Islet precursor cell (in vitro differentiated cells): ENCODE measurements at places on chromosomes 2 and 18.

- no peak for DNase-seq
Measured at GRCh38 chr2:138016351-138017087, 52.2 kb downstream of the HNMT start.

- no peak for DNase-seq
Measured at GRCh38 chr2:225608136-225608535, 208.6 kb downstream of the NYAP2 start.

DNA sequence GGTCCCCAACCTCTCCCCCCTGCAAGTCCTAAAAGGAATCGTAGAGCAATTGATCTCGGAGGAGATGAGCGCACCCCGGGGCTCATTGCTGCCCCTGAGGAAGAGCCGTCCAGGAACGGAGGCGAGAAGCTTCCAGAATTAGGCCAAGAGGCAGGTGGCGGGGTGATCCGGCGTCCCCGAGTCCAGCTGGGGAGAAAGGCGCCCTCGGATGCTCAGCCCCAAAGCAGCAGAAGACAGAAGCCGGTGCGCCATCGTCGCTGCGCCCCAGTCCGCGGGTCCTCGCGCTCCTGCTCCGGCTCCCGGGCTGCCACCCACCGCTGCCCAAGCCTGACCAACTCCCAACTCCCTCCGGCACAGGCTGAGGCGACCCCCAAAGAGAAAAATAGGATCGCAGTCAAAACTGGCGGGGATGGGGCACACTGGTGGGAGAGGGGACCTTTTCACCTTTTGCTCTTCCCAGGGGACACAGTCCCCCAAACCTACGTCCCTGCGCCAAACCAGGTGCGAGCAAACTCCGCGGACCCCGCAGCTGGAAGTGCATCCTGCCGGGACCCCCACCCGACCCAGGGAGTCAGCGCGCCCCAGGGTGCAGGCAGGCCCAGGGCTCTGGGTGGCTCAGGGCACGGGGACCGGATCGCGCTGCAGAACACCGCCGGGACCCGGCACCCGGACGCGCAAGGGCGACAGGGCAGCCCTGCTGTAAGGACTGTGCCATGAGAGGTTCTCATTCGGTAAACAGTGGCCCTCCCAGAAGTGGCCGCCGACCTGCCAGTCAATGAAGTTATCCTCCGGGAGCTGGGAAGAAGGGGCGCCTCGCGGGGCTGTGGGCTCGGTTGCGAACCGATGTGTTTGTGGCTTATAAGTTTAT, 8.4 kb upstream of the MEIS1 start:
- DNase-seq: peak; percentile 68

DNA sequence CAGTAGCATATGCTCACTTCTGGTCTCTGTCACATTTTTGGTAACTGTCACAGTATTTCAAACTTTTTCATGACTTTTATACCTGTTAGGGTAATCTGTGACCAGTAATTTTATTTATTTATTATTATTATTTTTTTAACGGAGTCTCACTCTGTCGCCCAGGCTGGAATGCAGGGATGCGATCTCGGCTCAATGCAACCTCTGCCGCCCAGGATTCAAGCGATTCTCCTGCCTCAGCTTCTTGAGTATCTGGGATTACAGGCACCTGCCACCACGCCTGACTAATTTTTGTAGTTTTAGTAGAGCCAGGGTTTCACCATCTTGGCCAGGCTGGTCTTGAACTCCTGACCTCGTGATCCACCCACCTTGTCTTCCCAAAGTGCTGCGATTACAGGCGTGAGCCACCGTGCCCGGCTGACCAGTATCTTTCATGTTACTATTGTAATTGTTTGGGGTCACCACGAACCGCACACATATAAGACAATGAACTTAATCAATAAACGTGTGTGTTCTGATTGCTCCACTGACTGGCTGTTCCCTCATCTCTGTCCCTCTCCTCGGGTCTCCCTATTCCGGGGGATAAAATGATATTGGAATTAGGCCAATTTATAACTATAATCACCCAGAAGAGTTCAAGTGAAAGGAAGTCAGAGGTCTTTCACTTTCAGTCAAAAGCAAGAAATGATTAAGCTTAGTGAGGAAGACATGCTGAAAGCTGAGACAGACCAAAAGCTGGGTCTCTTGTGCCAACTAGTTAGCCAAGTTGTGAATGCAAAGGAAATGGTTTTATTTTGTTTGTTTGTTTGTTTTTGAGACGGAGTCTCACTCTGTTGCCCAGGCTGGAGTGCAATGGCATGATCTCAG, 22.9 kb downstream of the TGIF1 start:
- no peak for DNase-seq

DNA sequence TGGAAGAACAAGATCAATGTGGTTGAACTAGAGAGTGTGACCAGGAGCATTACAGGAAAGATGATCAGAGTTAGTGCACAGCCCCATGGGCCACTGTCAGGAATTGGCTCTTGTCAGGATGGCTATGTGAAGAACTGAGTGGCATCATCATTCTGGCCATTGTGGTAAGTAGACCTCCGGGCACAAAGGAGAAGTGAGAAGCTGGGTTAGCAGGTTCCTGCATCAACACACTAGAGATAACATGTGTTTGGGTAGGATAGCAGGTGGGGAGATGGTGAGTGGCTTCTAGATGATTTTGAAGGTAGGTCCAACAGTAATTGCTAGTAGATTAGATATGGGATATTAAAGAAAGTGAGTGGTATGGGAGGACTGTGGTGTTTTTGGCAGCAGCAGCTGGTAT, 408.2 kb downstream of the TSN start:
- DNase-seq: no peak

DNA sequence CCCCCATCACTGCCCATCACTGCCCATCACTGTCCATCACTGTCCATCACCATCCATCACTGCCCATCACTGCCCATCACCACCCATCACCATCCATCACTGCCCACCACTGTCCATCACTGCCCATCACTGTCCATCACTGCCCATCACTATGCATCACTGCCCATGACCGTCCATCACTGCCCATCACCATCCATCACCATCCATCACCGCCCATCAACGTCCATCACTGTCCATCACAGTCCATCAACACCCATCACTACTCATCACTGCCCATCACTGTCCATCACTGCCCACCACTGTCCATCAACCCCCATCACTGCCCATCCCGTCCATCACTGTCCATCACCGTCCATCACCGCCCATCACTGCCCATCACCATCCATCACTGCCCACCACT, 57.8 kb upstream of the OTOS start:
- DNase-seq: peak; percentile 13

DNA sequence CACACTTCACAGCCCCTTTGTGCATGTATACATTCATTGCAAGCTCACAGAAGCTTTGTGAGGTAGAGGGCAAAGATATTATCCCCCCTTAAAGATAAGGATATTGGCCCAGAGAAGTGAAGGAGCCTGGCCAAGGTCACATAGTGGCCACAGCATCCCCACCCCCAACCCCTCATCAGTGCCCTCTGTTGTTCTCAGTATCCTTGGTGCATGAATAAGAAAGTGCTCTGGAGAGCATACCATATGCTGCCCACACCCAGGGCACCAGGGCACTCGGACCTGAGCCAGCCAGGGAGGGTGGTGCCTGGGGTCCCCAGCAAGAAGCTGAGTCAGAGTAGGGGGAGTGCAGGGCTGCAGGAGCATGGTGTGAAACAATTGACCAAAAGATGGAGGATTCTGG, 3.3 kb downstream of the DYSF start:
- peak; percentile 63 for DNase-seq

- DNase-seq: no peak
Measured at GRCh38 chr2:117786520-117786919, 28.0 kb upstream of the DDX18 start.

GRCh38 chr2:144390424-144391020, 129.4 kb downstream of the ZEB2 start:
- DNase-seq: no peak

GRCh38 chr2:69173706-69174105, 160.7 kb downstream of the ANTXR1 start:
- no peak for DNase-seq

- DNase-seq: no peak
Measured at GRCh38 chr2:128686497-128686859, 367.8 kb upstream of the HS6ST1 start.

- DNase-seq: no peak
Measured at GRCh38 chr2:147829106-147829505, 15.7 kb upstream of the ACVR2A start.

GRCh38 chr18:41999751-42000150, 44.7 kb downstream of the PIK3C3 start:
- no peak for DNase-seq

- no peak for DNase-seq
Measured at GRCh38 chr2:55861733-55862132, 61.8 kb downstream of the EFEMP1 start.

GRCh38 chr18:11996907-11997306, 15.6 kb downstream of the IMPA2 start:
- DNase-seq: no peak

DNA sequence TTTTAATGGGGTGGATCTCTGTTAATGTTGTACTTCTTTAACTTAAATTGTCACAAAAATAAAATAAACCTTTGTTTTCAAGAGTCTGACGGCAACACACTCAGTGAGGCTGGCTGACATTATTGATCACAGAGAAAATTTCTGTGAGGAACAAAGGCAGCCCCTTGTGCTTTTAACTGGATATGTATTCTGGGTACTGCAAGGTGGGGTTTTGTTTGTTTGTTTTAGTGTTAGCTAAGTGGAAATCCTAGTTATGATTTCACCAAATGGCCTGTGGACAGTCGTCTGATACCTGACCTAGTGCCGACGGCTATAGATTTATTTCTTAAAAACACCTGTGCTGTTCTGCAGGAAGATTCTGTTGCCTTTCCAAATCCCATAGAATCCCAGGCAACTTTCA, 1329.5 kb upstream of the ZEB2 start:
- DNase-seq: no peak

GRCh38 chr2:196333397-196333796, 162.0 kb upstream of the STK17B start:
- no peak for DNase-seq

GRCh38 chr18:44750774-44751173, 70.1 kb downstream of the SETBP1 start:
- no peak for DNase-seq

- peak; percentile 78 for DNase-seq
Measured at GRCh38 chr2:10721396-10722251, at the start of gene ATP6V1C2. Gene ATP6V1C2 (plus strand): TSS chr2:10721630. CDS start chr2:10722850, 1,220 bp downstream.

- DNase-seq: peak; percentile 60
Measured at GRCh38 chr18:10559553-10560451, 34.0 kb downstream of the NAPG start.

DNA sequence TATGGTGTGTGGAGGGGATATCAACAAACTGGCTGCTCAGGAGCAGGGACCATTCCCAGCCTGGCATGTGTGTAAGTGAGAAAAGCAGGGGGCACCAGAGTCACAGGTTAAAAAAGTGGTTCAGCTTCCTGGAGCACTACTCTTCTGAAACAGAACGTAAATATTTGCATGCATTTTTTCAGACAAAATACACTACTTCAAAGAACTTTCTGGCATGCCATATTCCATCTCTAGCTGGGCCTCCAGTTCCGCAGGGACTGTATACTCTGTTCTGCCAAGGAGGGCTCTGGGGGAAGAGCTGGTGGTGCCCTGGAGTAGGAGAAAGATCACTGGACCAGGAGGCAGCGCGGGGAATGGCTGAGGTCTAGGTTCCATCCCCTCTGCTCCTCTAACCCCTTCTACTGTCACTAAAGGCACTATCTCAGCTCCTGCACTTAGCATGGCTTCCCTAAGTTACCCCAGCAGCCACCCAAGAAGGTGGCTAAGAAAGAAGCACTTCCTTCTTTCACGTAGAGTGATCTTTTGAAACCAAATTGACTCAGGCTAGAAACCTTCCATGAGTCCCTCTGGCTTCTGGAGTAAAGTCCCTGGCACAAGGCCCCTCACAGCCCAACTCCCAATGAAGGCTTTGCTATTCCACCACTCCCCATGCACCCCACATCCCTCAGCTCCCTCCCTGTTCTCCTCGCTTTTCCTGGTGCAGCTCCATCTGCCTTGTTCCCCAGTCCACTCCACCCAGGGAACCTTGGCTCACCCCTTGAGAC, 57.6 kb upstream of the CABLES1 start:
- no peak for DNase-seq

DNA sequence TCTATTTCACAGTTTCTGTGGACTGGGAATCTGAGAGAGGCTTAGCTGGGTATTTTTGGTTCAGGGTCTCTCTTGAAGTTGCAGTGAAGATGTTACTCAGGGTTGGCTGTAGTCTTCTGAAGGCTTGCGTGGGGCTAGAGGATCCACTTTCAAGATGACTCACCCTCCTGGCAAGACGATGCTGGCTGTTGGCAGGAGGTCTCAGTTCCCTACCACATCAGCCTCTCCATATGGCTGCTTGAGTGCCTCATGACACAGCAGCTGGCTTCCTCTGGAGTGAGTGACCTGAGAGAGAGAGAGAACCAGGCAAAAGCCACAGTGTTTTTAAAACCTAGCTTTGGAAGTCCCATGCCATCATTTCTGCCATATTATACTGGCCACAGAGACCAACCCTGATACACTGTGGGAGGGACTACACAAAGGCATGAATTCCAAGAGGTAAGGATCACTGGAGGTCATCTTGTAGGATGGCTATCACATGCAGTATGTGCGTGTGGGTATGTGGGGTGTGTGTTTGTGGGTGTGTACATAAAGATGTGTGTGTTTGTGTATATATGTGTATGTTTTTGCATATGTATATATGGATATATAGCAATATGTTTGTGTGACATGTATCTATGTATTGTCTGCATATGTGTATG, 25.1 kb downstream of the DNPEP start:
- DNase-seq: no peak

DNA sequence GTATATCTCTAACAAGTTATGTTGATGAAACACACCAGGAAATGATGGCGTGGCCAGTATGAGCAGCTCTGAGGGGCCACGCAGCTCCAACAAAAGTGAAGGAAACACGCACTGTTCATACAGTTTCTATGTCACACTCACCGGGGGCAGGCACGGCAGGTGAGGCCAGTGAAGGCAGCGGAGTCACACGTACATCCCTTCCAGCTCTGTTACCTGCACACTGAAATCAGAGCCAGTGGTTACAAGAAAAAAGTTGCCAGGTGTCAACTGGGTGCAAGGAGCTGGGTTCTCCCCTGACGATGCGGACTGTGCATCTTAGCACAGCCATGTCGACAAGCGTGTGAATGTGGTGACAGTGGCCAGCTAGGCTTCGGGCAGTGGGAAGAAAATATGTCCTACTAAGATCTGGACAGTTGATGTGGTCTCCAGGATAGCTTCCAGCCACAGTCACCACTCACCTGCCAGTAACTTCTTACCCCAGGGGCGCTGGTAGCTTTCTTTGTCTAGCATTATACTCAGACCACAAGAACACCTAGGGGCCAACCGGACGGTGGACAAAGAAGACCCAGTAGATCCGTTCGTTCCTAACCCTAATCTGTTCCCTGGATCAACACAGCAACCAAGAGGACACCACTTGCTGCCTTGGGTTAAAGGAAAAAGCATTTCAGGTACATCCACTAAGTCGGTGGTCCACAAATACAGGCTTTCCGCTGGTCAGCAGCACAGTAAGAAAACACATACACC, 10.1 kb downstream of the HJURP start:
- DNase-seq: peak; percentile 37

- peak; percentile 85 for DNase-seq
Measured at GRCh38 chr18:77948567-77948966, 698.9 kb downstream of the GALR1 start.

- no peak for DNase-seq
Measured at GRCh38 chr18:9337873-9338272, 3.3 kb downstream of the TWSG1 start.

GRCh38 chr2:174341293-174341994, 6.7 kb downstream of the SP9 start:
- peak; percentile 94 for DNase-seq
